Bronchial epithelial cell (primary cell): ENCODE measurements at places on chromosomes 7 and 10. TPM values are rescaled to one million over a fixed set of nuclear protein-coding genes. Genes with fewer than 3 reads are reported as not detected.
A peak's percentile ranks its signal among the peaks of the same experiment; 100 is the strongest.

DNA sequence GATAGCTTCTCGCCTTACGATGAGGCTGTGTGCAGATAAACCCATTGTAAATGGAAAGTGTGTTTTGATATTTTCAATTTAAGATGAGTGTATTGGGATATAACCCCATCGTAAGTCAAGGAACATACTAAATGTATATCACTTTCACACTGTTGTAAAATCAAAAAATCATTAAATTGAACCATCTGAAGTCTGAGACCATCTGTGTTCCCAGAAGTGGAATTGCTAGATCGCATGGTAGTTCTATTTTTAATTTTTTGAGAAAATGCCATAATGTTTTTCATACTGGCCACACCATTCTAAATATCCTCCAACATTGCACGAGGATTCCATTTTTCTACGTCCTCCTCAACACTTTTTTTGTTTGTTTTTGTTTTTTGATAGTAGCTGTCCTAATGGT is 209.1 kb upstream of the MTPN start:
- no peak for DNase-seq

- no peak for DNase-seq
These were observed 185.7 kb upstream of the AUTS2 start for GRCh38 chr7:69412331-69413146.

- no peak for DNase-seq
These were observed 268.7 kb downstream of the WDR37 start for GRCh38 chr10:1324903-1325302.

DNA sequence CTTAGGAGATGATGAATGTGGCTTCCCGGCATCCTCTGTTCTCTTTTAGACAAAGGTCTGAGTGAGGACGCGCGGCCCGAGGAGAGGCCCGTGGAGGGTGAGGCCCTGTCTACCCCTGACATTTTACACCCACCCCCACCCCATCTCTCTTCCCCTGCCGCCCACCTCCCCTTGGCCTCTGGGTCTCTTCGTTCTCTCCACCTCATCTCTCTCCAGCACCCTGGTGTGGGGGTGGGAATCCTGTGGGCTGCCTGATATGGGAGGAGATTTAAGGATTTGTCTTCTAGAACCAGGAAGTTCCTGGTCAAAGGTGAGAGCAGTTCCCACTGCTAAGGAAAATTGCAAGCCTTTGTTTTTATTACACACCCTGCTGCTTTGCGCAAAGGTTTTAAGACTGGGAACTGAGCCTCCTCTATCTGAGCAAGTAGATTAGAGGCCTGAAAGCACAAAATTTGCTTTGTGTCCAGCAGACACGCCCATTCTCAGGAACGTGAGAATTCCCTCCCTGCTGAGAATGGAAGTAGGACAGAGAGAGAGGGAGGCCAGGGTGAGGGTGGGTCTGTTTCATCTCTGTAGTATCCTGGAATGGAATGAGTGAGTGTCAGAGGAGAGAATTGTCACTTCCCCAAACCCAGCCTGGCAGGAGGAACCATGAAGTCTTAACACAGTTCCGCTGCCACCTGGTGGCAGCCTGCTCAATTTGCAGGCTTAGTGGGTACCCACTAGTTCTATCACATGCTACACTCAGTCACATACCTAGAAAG is 91.2 kb downstream of the GTF2IRD1 start:
- peak; percentile 16 for DNase-seq

DNA sequence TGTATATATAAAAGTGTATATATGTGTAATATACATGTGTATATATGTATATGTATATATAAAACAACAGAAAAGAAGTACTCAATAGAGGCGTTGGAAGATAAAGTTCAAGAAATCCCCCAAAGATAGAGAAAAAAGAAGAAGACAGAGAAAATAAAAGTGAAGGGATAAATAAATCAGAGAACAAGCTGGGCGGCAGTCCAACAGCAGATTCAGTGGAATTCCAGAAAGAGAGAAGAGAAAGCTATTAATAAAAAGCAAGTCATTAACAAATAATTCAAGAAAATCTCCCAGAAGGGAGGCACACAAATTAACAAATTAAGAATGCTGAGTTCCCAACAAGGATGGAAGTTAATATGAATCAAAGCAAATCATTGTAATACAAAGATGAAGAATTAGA is 59.3 kb upstream of the RNF148 start:
- no peak for DNase-seq

The TMEM270 gene
- not detected in 2 replicates for total RNA-seq

DNA sequence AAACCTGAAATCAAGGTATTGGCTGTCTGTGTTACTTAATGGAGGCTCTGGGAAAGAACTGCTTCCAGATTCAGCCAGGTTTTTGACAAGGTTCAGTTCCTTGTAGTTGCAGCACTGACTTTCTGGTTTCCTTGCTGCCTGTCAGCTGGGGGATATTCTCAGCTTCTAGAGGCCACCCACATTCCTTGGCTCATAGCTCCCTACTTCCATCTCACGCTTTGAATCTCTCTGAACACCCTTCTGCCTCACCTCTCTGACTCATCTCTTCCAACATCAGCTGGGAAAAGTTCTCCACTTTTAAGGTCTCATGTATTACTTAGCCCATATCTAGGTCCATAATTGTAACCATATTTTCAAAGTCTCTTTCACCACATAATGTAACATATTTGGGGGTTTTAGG is 22.9 kb upstream of the GPR22 start:
- DNase-seq = peak; percentile 50

DNA sequence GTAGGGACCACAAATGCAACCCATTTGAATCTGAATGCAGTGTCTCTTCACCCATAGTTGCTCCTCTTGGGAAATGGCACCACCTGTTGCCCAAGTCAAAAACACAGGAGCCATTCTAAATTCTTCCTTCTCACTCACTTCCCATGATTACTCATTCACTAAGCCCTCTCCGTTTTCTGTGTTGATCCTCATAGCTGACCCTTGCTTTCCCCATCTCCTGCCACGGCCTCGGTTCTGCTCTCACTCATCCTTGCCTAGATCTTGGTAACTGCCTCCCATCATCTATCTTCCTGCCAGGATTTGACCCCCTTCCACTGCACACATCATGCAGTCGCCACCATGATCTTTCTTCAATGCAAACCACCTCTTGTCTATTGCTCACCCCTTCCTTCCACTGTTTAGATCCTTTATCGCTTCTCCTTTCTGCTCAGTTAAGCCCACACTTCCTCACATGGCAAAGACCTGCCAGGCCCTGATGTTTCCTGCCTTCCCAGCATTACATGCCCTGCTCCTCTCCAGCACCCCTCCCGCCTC is 19.0 kb upstream of the CPN1 start:
- peak; percentile 64 for DNase-seq

DNA sequence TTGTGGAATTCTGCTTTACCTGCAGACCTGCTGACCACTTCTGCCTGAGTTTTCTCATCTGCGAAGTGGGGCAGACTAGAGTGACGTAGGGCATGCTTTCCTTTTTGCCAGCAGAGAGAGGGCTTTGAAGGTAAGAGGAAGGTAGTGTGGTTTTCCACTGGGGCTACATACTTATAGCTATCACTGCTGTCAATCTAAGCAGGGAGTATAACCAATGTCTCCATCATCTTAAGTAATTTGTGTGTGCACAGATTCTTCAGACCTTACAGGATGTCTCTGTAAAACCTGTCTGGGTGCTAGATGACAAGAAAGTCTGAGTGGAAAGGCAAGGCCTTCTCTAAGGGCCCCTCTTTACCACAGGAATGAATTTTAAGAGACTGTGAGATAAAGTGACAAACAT is 106.8 kb downstream of the RBM20 start:
- no peak for DNase-seq

- DNase-seq = peak; percentile 64
These were observed 1.8 kb downstream of the BRI3 start for GRCh38 chr7:98283127-98283886.

DNA sequence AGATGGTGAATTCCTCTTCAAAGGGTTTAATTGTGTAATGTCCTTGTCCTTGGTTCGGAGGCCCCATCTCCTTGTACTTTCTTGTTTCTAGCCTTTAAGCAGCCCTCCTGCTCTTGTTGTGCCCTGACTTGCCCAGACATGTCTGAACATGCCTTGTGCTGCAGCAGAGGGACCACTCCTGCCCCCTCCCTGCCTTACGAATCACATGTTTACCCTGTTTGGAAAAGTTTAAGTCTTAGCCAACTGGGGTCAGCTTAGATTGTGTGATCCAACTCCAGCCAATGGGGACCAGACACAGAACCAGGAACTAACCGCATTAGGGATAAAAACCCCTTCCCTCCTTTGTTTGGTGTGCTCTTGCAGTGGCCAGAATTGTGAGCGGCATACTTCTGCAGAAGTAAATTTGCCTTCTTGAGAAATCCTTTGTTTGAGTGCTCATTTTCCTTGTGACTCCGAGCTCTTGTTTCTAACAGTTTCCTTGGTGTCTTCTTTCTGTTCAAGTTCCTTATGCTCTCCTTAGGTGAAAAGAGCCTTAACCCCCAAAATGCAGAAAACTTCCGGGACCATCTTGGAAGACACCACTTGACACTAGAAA is 29.4 kb downstream of the CLRN3 start:
- no peak for DNase-seq

The LIPA gene
- 13.6 and 20.8 TPM in 2 replicates for total RNA-seq

DNA sequence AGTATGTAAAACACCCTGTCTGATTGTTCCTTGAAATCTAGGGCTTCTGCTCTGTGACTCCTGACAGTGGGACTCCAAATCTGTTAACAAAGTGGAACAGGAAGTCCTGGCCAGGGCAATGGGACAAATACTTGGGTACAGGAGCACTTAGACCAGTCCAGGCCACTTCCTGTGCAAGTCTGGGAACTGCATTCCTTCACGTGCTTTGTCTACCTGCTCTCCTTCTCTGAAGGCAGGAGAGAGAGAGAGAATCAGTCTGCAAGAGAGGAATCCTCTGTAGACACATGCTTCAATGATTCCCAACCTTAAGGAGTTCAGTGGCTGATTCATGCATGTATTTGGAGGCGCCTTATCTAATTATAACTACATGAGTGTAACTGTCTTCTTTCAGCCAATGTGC is 530.2 kb downstream of the GATA3 start:
- no peak for DNase-seq

The MRC1 gene
- total RNA-seq = under 0.01 TPM in 2 replicates

GRCh38 chr7:31082017-31082416 is 29.9 kb downstream of the ADCYAP1R1 start:
- no peak for DNase-seq

The CAMK2B gene
- 0.13 TPM in 1 of 2 replicates, not detected in the other for total RNA-seq

The ELMO1 gene
- under 0.01 TPM in 1 of 2 replicates, not detected in the other for total RNA-seq

DNA sequence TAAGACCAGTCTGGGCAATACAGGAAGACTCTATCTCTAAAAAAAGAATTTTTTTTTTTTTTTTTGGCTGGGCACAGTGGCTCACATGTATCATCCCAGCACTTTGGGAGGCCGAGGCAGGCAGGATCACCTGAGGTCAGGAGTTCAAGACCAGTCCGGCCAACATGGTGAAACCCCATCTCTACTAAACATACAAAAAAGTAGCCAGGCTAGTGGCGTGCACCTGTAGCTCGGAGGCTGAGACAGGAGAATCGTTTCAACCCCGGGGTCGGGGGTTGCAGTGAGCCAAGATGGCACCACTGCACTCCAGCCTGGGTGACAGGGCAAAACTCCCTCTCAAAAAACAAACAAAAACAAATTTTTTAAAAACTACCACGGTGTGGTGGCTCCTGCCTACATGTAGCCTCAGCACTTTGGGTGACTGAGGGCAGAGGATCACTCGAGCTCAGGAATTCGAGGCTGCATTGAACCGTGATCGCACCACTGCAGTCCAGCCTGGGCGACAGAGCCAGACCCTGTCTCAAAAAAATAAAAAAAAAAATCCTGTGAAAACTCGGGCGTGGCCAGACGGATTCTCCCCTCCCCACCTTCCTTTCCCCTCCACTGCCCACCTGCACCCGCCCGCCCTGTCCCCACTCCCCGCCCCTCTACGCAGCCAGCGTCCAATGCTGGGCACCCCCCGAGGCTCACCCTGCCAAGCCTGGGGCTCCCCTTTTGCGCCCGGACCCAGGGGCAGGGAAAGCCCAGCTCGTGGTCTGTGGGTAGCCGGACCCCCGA is 745 bp upstream of the ORAI2 start:
- DNase-seq = no peak

GRCh38 chr10:79081353-79082034 is 12.7 kb downstream of the ZMIZ1 start:
- DNase-seq = no peak

DNA sequence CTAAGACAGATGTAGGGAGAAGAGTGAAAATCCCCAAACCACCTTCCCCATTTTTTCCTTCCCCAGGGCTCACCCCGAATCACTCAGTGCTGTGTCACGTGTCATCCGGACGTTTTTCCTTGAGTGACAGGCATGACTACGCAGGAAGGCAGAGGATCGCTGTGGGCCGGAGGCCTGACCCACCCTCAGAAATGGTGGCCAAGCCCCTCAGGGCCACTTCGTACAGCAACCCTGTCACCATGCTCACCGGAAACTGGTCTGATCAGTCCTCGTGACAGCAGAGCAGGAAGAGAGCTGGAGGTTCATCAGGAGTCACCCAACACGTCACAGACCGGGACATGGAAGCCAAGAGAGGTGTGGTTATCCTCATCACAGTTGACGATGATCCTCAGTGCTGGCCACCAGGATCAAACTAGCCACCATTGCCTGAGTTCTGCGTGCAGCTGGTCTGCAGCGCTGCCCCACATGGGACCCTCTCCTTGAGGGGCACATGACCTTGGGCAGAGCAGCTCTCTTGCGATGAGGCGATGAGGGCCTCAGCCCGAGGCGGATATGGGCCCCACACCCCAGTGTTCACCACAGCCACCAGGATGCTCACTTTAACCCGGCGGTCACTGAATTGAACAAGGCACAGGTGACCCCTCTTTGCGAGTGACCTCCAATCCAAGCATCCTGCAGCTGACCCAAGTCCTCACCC is 99.3 kb upstream of the INSIG1 start:
- no peak for DNase-seq

- no peak for DNase-seq
These were observed 56.6 kb downstream of the CHRM2 start for GRCh38 chr7:136925044-136925443.

DNA sequence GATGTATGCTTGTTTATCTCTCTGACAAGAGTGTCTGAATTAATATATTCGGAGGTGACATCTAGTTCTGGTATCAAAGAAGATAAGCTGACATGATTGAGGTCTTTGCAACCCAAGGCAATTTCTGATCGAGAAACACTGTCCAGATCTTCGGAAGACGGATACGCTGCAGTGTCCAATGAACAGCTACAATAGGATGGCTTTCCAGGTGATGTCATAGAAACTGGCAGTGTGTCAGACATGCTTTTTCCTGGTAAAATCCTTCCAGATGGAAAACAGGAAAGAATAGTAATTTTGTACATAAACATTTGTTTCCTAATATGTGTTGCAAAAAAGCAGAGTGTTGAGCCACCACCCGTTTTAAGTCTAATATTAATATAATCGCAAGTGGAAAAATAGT is 33.4 kb downstream of the VWDE start:
- DNase-seq = no peak

DNA sequence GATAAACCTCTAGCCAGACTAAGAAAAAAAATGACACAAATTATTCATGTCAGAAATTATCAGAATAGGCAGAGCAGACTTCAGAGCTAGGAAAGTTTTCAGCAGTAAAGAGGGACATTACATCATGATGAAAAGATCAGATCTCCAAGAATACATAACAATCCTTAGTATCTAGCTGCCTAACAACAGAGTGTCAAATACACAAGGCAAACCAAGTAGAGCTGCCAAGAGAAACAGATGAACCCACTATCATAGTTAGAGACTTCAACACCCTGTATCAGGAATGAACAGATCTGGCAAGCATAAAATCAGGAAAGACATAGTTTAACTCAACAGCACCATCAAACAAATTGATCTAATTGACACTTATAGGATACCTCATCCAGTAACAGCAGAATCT is 92.3 kb downstream of the NKX6-2 start:
- no peak for DNase-seq

- no peak for DNase-seq
These were observed 847.1 kb downstream of the REEP3 start for GRCh38 chr10:64368298-64368697.
